ENCODE measurements at places on chromosomes 6 and 20. TPM values are rescaled to one million over a fixed set of nuclear protein-coding genes. Genes with fewer than 3 reads are reported as not detected.

Gene PPIL1
- total RNA-seq, result 36.0 TPM

Gene BACH2
- total RNA-seq, result 15.0 TPM

- H3K27me3 ChIP-seq, result no peaks in the 10 kb centered on the region
- H3K4me1 ChIP-seq, result no peaks in the 10 kb centered on the region
- H3K27ac ChIP-seq, result no peak overlapping the region
- H3K36me3 ChIP-seq, result no peaks in the 10 kb centered on the region
- no peak overlapping the region for H3K4me3 ChIP-seq
Observed at GRCh38 chr20:9886227-9886626, 47.4 kb upstream of the PAK5 start.

Gene TRIM10
- total RNA-seq, result not detected

Gene BCAS1
- not detected for total RNA-seq

Gene MTFR2
- not detected for total RNA-seq
